ENCODE measurements at places on chromosomes 16 and 17.

DNA sequence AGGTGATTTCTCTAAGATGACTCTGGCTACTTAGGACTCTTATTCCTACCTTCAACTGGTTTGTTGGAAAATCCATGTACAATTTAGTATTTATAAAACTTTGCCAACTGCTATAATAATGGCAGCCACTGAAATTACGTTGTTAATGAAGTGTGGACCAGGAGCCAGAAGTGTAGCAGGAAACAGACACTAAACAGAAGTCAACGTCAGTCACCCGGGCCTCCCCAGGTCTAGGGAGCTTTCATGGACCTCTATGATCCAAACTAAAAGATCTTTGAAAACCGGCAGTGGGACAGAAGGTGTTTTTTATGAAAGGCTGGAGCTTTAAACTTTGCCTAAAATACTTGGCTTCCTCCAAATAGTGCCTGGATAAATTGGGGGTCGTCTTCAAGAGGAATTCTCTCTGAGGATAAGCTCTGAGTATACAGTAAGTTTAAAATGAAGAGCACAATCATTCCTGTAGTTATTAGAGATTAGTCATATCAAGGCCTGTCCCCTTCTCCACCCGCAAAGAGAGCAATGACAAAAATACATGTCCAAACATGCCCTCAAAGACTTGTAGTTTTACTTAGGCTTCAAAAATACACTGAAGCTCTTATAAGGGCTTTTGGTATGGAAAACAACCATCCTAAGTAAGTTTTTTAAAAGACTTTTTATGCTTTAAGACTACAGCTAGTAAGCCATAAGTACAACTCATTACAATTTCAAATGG lies 34.6 kb downstream of the DCUN1D3 start:
- no peak for DNase-seq

- DNase-seq = no peak
Measured at GRCh38 chr16:10878328-10878643, 1.3 kb downstream of the CIITA start.

- DNase-seq = no peak
Measured at GRCh38 chr17:1299552-1300370, 20.3 kb downstream of the TRARG1 start.

- no peak for DNase-seq
Measured at GRCh38 chr17:48970224-48970623, 1.8 kb upstream of the GIP start.

- peak; percentile 64 for DNase-seq
Measured at GRCh38 chr16:49776085-49776595, 79.8 kb downstream of the ZNF423 start.

- peak; percentile 56 for DNase-seq
Measured at GRCh38 chr17:45425125-45425983, 7.3 kb downstream of the ARHGAP27 start.

DNA sequence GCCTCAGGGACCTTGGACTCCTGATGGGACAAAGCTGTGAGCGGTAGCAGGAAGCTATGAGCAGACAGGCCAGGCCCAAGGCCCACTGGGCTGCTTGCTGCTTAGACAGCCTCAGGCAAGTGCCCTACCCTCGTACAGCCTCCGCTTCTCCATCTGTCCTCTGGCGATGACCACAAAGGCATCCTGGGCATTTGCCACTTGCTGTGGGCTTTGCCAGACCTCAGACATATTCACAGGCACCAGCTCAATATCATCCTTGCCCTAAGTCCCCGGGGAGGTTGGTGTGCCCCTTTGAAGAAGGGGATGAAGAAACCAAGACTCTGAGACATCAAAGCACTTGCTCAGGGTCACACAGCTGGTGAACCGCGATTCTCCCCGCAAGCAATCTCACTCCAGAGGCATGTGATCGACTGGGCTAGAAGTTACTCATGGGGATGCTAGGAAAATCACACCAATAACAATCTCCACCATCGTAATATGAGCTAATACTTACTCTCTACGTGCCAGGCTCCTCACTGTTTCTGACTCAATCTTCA lies 21.7 kb downstream of the PPL start:
- DNase-seq = no peak

GRCh38 chr17:8680466-8681169 lies 50.1 kb upstream of the MYH10 start:
- no peak for DNase-seq

DNA sequence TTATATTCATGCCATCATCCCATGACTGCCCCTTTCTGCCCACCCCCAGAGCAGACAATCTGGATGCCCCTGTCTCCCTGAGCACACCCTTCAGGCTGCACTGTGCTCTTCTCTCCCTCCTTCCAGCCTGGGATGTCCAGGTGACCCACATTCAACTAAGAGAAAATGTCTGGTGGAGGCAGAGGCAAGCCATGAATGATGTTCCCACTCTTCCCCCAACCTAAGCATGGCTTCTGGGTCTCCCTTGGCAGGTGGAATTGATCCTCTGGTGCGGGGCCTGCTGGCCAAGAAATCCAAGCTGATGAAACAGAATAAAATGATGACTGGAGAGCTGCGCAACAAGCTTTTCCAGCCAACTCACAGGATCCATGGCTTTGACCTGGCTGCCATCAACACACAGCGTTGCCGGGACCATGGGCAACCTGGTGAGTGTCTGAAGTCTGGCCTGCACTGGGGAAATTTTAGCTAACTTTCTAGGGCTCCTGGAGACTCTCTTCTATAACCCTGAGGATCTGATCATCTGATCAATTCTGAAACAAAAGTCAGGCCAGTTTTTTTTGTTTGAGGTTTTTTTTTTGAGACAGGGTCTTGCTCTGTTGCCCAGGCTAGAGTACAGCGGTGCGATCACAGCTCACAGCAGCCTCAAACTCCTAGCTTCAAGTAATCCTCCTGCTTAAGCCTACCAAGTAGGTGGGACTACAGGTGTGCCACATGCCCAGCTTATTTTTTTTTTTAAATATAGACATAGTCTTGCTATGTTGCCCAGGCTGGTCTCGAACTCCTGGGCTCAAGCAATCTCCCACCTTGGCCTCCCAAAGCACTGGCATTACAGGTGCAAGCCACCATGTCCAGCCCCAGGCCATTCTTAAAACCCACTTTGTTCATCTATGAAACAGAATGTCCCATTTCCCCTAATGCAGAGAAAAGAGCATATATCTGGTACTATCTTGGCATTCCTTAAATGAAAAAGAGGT lies 14.5 kb downstream of the MPO start:
- peak; percentile 4 for DNase-seq
